ENCODE measurements at places on chromosomes 6 and 20.

GRCh38 chr20:33862709-33863403 is 51.7 kb downstream of the CHMP4B start:
- DNase-seq, result peak; percentile 67

DNA sequence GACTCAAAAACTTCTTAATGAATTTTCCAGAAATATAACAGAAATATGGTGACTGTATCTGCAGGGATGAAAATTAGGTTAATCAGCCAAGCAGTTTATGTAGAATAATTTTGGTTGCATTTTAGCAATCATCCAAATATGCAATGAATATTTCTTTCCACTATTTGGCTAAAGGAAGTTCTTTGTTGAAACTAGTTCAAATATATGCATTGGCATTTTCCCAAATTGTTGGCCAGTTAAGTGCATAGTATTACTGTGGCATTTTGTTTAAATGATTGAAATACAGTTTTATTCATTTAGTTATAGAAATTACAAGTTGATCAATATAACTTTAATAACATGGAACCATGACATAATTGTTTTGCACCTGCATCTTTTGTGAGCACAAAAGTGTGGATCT is 115.5 kb downstream of the DOK5 start:
- no peak for DNase-seq

DNA sequence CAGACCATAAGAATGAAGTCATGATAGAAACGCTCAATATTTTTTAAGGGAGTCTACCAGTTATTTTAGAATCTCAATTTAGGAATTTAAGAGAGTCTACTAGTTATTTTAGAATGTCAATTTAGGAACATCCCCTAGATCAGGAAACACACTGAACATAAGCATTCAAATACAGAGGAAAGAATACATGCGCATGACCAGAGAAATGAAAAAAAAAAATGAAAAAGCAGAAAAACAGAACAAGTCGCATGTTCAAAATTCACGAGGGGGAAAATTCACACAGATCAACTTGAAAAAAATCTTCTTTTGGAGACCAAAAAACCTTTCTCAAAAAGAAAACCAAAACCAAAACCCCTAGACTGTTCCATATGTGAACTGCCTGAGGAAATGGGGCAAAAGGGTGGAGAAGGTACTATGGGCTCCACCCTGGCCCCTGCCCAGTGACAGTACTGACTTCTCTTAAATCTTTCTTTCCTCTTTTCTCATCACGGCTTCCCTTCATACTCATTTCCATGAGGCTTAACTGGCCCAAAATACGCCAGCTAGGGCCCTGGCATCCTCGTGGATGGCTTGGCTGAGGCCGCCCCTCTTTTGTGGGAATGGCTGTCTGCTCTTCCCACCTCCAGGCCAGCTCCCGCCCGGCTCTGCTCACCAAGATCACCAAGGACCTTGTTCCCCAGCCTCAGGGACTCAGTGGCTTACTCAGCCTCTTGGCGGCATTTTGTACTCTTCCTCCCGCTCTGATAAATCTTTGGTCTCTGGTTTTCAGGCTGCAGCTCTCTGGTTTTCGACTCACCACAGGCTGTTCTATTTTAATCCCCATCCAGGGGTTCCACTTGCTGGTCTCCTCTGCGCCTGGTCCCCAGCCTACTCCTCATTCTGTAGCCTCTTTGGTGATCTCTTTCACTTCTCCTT is 11.2 kb downstream of the ZBTB2 start:
- DNase-seq, result no peak

- DNase-seq, result no peak
Observed at GRCh38 chr6:47141963-47142362, 99.8 kb upstream of the ADGRF1 start.

- no peak for DNase-seq
Observed at GRCh38 chr6:40788661-40789655, 201.8 kb upstream of the LRFN2 start.

DNA sequence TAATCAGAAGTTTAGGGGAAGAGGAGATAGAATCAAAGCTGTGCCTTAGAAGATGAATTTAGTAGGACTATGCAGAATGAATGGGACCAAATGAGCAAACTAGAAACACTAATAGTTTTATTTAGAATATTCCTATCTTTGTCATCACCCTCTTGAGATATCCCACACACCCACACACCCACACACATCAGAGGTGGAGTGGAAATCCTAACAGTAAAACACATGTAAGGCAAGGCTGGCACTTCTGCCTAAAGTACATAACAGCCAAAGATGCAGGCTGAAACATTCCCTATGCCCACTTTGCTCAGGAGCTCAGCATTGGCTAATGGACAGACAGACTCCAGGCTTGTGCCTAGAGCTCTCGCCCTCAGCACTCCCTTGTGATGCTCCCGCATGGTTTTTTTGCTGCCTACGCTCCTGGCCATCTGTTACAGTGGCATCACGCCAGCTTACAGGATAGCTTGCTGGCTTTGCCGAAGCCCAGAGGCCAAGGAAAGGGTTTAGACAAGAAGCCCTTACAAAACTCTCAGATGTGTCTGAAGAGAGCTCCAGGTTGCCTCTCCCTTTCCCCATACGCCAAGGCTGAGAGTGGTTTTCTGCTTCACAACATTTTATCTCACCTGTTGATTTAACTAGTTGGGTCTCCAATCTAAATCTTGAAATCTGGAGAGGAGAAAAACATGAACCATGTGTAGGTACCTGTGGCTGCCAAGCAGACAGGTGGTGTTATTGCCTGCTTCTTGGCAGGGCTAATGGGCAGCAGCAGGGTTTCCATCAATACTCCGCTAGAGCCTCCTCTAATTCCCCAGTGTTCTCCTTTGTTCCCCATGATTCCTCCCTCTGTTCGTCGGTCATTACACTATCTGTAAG is 282.6 kb upstream of the ID4 start:
- DNase-seq, result no peak

DNA sequence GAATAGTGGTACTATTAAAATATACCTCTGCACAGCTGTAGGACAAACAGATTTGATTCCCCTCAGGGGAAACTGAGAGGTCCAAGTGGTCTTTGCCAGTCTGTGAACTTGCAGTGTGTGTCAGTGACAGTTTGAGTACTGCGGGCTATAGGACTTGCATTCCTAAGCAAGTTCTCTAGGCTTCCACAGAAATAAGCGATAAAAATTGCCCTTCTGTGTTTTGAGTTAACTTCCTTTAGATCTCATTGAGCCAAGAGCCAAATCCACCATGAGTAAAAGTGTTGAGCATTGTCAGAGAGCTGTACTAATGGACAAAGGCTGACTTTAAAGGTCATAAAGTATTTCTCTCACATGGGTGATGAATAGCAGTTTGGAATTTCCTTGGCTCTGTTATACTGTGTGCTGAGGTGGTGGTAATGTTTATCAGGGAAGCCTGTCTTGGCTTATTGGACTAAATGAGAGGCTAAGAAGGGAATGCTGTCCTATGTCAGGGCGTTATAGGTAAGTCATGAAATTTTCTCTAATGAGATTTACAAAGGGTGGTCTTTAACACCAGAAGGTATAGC is 122.6 kb upstream of the MAP3K7 start:
- DNase-seq, result no peak

- no peak for DNase-seq
Observed at GRCh38 chr20:50821257-50821921, 26.5 kb downstream of the BCAS4 start.

DNA sequence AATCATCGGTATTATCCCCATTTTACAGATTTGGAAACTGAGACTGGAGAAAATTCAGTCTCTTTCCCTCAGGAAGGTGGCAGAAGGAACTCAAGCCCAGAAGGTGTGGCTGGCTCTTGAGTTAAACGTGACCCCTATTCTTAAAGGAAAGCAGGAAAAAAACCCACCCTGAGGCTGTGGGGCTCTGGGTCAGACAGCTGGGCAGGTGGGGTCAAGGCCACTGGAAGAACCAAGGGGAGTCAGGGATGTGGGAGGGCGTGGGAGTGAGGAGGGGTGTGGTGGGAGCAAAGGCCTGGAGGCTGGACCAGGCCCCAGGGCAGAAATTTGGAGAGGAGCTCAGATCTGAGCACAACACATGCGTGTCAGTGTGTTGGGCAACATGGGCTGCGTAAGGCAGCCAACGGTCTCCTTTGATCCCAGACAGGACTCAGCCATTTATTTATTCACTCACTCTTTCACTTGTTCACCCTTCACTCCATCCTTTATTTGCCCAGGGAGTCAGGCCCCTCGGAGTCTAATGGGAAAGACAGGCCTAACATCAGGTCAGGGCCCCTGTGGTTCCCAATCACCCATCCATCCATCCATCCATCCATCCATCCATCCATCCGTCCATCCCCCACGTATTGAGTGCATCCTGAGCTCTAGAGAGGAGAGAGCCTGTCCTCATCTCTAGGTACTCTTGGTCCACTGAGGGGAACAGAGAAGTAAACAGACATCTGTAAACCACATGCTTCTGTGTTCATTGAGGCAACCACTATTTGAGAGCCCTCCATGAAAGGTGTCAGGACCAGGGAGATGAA is 165.0 kb downstream of the VEGFA start:
- DNase-seq, result no peak

- DNase-seq, result no peak
Observed at GRCh38 chr6:161618831-161619454, 345.1 kb upstream of the AGPAT4 start.

DNA sequence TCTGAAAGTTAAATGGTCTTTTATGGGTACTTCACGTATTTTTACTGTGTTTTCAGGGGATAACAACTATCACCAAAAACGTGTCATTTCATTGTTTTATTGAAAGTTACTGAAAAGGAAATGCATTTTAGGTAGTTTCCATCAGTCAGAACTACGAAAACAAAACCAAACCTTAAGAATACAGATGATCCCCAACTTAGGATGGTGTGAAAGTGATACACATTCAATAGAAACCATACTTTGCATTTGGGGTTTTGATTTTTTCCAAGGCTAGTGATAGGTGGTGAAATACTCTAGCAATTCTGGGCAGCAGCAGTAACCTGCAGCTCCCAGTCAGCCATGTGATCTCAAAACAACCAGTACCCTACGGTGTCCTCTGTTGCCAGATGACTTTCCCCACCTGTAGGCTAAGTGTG is 25.9 kb upstream of the EFHC1 start:
- DNase-seq, result no peak

Measured in thymus (tissue), 14 donors.